Activated naive CD4-positive, alpha-beta T cell (primary cell): ENCODE measurements at places on chromosomes 5 and 9.

GRCh38 chr9:504921-505740 is 290.5 kb downstream of the DOCK8 start:
- DNase-seq, result no peak

GRCh38 chr5:124034083-124034700 is 522.2 kb downstream of the CSNK1G3 start:
- DNase-seq, result no peak

DNA sequence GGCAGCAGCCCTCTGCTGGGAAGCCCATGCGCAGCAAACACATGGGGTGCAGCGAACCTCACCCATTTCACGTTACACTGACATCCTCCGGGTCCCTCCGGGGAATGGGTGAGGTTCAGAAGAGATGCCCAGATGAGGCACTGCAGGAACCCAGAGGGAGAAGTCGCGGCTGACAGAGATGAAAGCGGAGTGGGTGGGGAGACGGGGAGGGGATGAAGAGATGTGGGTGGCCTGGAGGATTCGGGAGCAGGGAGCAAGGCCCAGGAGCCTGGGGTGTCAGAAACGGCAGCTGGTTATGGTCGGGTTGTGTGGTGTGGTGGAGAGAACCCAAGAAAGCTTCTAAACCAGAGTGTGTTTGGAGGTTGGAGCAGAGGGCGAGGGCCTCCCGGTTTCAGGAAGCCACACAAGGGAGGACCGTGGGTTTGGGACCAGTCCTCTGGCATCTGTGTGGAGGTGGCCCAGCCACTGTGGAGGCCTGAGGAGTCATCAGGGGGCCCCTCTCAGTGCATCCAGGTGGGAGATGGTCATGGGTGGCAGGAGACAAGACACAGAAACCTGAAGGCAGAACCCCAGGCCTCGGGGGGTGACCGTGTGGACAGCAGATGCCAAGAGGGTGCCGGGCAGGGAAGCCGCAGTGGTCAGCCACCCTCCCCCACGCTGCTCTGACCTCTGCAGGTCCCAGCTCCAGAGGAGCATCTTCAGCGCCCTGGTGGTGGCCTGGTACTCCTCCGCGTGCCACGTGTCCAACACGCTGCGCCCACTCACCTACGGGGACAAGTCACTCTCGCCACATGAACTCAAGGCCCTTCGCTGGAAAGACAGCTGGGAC is 8.6 kb downstream of the UCK1 start:
- no peak for DNase-seq

DNA sequence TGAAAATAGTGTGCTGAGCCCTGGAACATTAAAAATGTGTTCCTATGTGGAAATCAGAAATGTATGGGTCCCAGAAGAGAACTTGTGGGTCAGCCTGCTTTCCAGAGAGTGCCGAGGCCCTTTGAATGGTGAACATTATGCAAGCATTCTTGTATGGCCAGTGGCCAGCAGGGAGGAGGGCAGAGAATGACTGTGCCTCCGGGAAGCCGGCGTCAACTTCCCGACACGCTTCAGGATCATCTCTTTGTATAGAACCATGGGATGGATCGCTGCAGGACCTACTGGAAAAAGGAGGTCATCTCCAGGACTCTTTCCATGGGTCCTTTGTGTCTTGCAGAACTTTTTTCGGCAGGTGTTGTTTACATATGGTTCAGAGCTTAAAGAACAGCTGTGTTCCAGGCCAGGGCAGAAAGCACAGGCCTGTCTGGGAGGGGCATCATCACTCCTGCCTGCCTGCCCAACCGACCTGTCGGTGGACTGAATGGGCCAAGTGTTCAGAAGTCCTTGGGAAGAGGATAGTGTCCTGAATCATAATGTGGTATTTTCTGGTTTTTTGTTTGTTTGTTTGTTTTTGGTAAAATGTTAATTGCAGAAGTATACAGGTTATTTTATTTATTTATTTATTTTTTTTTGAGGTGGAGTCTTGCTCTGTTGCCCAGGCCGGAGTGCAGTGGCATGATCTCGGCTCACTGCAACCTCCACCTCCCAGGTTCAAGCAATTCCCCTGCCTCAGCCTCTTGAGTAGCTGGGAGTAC is 9.0 kb downstream of the PRRC2B start:
- no peak for DNase-seq

- DNase-seq, result no peak
These were observed 307.9 kb downstream of the SPOCK1 start for GRCh38 chr5:137191179-137191578.

DNA sequence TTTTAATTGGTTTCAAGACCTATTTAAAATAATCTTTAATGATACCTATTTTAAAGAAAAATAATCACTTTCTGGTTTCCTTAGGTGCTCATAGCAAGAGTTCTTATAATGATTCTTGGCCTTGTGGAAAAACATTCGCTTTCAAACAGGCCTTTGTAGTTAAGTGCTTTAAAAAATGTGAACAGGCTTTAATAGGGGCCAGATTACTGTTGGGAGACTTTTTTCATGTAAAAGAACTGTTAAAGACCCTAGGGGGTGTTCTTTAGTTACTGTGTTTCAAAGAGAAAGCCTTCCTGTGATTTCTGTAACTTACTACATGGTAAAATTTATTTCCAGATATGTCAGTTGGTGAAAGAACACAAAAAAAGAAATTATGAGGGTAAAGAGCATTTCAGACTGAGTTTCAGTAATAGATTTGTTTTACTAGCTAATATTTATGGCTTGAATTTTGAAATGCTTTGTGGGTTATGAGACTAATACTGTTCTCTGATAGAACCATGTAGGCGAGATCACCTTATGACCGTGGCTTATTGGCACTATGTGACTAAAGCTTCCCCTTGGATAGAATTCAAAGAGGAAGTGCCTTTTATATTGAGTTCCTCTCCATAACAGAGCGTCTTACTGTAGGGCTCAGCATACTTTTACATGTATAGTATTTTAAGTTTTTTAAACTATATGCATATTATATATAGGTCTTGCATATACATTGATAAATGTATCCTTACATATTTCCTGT is 70.7 kb downstream of the CSNK1G3 start:
- DNase-seq, result no peak
